ENCODE measurements at places on chromosomes 13 and 19.

- no peak for DNase-seq
These were observed 16.2 kb downstream of the CCDC97 start for GRCh38 chr19:41325947-41326706.

GRCh38 chr19:5273782-5274181 lies 66.8 kb downstream of the PTPRS start:
- no peak for DNase-seq

GRCh38 chr19:3440082-3440481 lies 40.2 kb downstream of the SMIM24 start:
- DNase-seq, result peak; percentile 63

GRCh38 chr19:3225677-3226093 lies 1.2 kb downstream of the CELF5 start:
- no peak for DNase-seq

- no peak for DNase-seq
These were observed 134.0 kb downstream of the COG6 start for GRCh38 chr13:39789451-39789850.

DNA sequence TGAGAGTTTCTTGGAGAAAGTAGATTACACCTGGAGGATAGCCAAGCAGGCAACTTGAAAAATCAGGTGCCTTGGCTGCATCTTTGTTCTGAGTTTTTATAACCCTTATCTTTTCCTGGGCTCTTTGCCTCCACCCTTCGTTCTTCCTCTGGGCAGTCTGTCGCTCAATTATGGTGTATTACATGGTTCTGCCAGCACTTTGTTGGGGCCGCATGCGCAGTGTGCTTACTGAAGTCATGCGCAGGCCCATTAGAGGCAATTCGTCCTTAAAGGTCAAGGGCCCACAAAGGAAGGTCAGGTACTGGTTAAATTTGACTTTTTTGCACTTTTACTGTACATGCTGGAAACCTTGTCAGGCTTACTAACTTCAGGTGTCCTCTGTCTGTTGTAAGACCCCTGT lies 761.9 kb upstream of the SLITRK5 start:
- DNase-seq, result no peak

DNA sequence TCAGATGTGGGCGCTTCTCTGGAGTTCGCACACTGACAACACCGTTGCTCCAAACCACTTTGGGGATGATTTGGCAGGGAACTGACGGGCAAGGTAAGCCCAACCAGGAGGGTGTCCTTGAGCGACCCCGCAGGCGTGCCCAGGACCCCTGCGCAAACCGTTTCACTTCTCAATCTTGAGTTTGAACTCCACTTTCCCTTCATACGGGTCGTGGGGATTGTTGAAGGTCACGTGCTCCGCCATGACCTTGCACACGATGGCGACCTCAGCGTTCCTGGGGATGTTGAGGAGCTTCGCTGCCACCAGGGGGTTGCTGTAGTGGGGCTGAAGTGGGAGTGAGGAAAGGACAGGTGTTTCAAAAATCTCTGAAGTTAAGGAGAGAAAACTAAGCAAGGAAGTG lies 8.8 kb downstream of the ATP4B start:
- DNase-seq, result no peak
